ENCODE measurements at places on chromosomes 7 and 10.

- no peak for DNase-seq
Observed at GRCh38 chr10:67921065-67921464, 36.6 kb downstream of the SIRT1 start.

- peak; percentile 13 for DNase-seq
Observed at GRCh38 chr7:121133444-121133843, 144.9 kb downstream of the CPED1 start.

DNA sequence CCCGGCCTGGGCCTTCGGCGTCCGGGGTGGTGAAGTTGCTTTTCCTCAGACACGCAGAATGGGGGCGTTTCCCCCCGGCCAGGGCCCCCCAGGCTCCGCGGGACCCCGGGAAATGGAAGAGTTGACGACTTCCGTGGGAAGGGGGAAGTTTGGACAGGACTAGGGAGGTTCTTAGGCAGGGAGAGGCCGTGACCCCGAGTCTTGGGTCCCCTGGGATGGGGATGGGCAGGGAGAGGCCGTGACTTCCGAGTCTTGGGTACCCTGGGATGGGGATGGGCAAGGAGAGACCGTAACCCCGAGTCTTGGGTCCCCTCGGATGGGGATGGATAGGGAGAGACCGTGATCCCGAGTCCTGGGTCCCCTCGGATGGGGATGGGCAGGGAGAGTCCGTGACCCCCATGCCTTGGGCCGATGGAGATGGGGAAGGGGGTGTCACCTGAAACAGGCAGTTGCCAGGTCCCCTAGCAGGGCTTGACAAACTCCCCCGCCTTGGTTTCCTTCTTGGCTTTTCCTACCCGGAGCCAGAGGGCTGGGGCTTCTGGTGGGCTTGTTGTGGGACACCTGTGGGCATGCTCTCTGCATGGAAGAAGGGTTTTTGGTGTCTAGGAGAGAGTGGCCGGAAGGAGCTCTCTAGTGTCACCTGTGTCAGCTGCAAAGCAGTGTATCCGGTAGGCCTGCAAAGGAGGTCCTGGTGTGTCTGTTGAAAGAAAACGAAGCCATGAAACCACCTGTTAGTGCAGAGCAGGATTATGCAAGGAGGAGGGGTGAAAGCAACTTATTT is 1.1 kb downstream of the TRRAP start:
- DNase-seq, result peak; percentile 8

DNA sequence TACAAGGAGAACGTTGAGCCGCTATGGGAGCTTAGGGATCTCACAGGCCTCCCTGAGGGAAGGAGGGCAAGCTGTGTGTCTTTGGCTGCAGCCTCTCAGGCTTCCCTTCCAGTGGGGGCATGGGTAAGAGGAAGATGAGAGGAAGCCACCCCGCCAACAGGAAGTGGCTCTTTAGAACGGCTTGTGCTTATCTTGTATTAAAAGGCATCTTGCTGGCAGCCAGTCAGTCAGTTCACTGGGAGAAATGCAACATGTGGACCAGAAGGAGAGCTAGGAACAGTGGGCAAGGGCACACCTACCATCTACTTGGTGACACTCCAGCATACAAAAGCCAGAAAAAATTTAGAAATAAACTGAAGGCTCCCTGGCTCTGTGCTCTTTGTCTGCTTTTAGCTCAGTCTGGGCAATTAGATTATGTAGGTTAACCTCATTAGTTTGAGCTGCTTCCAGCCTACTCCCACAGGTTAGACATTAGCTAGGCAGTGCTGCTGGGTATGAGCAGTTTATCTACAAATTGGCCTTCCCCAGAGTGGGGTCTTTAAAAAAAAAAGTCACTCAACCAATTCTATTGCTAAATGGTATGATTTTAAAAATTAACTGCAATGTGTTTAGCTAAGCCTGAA is 595.9 kb downstream of the KCNMA1 start:
- DNase-seq, result no peak

DNA sequence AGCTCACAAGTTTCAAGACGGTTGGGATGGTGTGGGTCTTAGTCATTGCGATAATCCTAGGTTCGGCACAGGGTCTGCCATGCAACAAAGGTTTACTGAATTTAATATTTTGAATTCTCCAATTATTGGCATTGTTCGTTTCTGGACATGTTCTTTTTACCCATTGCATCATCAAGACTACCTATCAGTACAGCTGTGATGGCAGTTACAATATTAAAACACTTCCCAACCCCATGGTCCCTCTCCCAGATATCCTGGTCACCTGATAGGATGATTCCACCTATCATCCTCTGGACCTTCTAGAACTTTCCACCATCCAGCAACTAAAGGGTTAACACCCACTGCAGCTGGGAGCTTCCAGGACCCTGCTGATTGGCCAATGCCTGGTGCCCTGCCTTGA is 377.8 kb upstream of the PRKCQ start:
- DNase-seq, result no peak

GRCh38 chr7:21191321-21192073 is 236.4 kb upstream of the SP4 start:
- no peak for DNase-seq

- peak; percentile 39 for DNase-seq
Observed at GRCh38 chr7:24981171-24981951, 1.4 kb upstream of the OSBPL3 start.

DNA sequence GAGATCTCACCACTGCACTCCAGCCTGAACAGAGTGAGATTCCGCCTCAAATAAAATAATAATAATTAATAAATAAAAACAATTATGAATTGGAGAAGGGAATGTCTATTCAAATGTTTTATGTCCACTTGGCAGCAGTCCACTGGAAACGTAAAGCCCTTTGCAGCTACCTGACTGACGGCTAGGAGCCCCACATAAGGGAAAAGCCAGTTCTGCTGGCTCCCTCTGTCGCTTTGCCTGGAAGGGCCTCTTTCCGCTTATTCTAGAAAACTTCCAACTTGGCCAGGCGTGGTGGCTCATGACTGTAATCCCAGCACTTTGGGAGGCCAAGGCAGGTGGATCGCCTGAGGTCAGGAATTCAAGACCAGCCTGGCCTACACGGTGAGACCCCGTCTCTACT is 6.1 kb upstream of the TNS3 start:
- no peak for DNase-seq

- no peak for DNase-seq
Observed at GRCh38 chr7:135706858-135707569, 21.0 kb downstream of the SLC13A4 start.

DNA sequence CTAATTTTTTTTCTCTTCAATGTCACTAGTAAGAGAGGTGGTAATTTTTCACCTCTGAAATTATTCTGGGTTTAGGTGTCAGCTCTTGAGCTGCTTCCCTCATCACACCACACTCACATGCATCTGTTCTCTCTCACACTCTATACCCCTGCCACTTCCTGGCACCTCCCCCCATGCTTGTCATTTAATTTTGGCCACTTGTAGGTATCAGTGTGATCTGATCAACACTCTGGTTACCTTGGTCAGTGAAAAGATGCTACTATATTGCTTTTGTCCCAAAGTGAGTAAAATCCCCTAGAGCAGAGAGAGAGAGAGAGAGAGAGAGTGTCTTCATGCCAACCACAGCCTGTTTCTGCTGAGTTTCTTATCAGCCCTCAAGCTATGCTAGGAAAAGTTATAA is 42.5 kb downstream of the STK17A start:
- no peak for DNase-seq

DNA sequence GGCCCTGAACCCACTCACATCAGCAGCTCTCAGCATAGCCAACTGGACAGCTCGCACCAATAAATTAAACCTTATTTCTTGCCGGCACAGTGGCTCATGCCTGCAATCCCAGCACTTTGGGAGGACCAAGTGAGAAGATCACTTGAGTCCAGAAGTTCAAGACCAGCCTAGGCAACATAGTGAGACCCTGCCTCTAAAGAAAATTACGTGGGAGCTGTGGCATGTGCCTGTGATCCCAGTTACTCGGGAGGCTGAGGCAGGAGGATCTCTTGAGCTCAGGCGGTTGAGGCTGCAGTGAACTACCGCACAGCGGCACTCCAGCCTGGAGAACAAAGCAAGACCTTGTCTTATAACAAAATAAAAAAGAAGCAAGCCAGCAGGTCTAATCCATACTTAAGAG is 75.7 kb downstream of the SEPTIN14 start:
- DNase-seq, result no peak

DNA sequence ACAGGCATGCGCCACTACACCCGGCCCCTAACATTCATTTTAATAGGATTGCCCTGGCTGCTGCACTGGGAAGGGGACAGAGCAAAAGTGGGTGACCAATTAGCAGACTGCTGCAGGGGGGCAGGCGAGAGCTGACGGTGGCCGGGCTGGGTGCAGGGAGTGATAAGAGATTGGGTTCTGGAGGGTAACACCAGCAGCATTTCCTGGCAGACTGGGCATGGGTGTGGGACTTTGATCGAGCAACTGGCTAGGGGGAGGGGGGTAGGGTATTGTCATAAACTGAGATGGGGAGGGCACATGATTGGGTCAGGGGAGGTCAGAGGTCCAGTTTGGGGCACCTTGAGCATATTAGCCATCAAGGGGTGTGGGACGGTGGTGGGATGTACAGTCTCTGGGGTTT is 20.2 kb upstream of the AMZ1 start:
- no peak for DNase-seq

DNA sequence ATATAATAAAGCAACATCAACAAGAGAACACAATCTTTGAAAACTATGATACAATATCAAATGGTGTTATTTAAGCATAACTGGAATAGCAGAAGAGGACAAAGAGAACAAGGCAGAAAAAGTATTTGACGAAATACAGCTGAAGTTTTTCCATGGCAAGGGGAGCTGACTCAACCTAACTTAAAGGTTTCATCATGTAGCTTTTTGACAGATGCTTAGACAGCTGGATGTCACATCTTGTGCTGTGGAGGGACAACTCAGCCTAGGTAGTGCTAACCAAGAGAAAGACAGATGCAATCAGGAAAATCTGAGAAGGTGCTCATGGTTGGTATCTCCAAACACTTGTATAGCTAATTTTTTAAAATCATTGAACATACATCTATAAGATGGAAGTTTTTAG is 208.2 kb downstream of the TFEC start:
- no peak for DNase-seq

- no peak for DNase-seq
Observed at GRCh38 chr7:158329686-158330085, 257.9 kb downstream of the PTPRN2 start.

GRCh38 chr7:29453021-29453420 is 110.6 kb upstream of the PRR15 start:
- DNase-seq, result peak; percentile 19

- no peak for DNase-seq
Observed at GRCh38 chr7:156347132-156347531, 293.4 kb upstream of the RNF32 start.

- DNase-seq, result peak; percentile 67
Observed at GRCh38 chr7:33744293-33745075, 160.9 kb upstream of the BMPER start.

GRCh38 chr10:119290301-119291048 is 83.1 kb downstream of the GRK5 start:
- DNase-seq, result no peak

Data from cardiac muscle cell (in vitro differentiated cells and primary cell).